ENCODE measurements at places on chromosomes 11 and 22.
A peak's percentile ranks its signal among the peaks of the same experiment; 100 is the strongest.

GRCh38 chr22:25900390-25900789, 158.4 kb downstream of the MYO18B start:
- no peak for DNase-seq

- no peak for DNase-seq
Observed at GRCh38 chr11:62592989-62593421, 1.7 kb upstream of the TUT1 start.

DNA sequence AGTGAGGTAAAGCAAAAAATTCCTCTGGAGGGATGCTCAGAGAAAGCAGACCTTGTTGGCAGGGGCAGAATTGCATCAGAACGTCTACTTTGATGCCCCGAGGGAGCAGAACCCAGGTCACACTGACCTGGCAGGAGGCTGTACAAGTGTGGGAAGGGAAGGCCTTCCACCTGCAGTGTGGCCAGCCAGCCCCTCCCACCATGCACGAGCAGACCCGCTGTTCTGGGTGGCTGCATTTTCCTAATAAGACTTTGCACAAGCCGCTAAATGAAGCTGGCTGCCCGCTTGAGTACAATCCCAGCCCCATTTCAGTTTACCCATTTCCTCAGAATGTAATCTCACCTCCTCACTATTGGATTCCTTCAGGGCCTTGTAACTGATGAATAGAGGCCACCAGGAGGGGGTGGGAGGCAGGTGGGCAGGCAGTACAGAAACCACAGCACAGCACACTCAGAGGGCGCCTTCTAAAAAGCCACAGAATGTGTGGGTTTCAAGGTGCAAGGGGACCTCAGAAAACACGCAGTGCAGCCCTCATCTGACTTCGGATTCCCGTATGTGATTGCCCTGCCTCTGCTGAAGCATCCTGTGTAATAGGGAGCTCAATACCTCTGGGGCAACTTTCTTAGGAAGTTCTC, 316.6 kb downstream of the OPCML start:
- no peak for DNase-seq

DNA sequence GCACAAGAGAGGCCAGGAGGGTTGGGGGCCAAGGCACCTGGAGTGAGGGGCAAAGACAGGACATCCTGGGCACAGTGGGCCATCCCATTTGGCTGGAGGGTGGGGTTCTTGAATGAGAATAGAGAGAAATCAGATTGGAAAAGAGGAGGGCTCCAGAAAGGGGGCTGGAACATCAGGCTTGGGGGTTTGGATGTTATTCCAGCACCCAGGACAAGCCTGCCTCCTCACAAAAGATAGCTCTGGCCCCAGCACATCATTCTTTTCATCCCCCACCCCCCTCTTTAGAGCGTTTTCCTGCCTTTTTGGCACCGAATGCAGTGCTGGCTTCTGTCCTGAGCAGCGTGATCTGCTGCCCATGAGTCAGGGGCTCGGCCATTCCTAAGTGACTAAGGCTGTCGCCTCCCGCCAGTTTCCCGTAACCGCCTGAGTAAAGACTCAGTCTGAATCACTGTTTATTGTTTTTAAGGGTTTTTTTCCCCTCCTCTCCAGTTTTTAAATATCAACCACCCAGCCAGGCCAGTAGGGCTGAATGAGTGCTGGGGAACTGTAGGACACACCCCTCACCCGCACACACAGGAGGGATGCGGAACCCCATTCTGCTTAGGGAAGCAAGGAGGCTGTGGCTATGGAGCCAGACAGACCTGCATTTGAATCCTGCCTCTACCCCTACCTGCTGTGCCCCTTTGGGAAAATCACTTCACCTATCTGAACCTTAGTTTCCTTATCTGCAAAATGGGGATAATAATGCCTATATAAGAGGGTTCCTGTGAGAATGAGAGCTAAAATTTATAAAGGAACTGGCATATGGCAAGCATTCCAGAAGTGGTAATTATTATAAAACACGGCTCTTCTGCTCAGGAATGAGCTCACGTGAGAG, 32.4 kb upstream of the NAV2 start:
- DNase-seq, result no peak

- no peak for DNase-seq
Observed at GRCh38 chr11:69834811-69835800, 15.9 kb upstream of the FGF3 start.

DNA sequence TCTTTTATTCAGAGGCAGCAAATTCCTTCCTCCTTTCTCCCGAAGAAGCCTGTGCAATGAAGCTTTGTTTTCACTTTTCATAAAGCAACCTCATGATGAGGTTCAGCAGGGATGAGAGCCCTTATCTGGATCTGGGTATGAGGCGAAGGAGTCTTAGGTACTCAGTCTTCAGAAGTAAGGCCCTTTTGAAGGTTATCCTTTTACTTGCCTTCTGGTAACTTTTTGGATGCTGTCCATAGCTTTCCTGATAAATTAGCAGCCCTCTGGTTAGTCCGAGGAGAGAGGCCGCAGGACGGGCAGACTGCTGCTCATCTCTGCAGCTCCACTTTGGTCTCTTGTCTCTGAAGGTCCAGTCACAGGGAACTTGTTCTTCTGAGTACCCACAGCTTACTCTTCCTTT, 1.1 kb downstream of the TRIM22 start:
- peak; percentile 28 for DNase-seq

GRCh38 chr11:121595717-121596161, 143.0 kb upstream of the SORL1-AS1 start:
- no peak for DNase-seq

GRCh38 chr22:24117942-24118341, 63.3 kb upstream of the SUSD2 start:
- DNase-seq, result no peak

GRCh38 chr22:44153710-44154109, 27.0 kb upstream of the PARVG start:
- no peak for DNase-seq

GRCh38 chr11:106842134-106842533, 176.1 kb downstream of the GUCY1A2 start:
- DNase-seq, result no peak

GRCh38 chr11:22449441-22449840, 111.3 kb downstream of the SLC17A6 start:
- no peak for DNase-seq

- no peak for DNase-seq
Observed at GRCh38 chr11:134665571-134666270, 253.7 kb upstream of the B3GAT1 start.

DNA sequence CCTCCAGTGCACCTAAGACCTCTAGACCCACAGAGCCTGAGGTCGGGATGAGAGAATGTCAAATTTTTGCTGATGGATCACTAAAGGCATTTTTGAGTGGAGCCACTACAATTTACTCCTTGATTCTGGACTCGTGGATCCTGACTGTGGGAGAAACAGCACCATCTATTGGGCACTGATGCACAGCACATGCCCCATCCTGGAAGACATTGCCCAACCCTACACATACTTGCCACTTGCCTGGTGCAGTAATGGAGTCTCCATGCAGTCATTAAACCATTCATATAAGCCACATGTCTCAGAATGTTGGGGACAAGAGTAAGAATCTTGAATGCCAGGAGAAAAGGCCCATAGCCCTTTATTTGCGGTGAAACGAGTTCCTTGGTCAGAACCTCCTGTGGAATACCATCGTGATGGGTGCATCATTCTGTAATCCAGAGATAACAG, 103.9 kb downstream of the GGTLC2 start:
- peak; percentile 42 for DNase-seq

- no peak for DNase-seq
Observed at GRCh38 chr11:121311373-121311772, 18.8 kb downstream of the SC5D start.

- DNase-seq, result no peak
Observed at GRCh38 chr22:37105154-37105553, 4.4 kb downstream of the TMPRSS6 start.

- no peak for DNase-seq
Observed at GRCh38 chr11:2708757-2709281, 9.0 kb upstream of the KCNQ1OT1 start.

DNA sequence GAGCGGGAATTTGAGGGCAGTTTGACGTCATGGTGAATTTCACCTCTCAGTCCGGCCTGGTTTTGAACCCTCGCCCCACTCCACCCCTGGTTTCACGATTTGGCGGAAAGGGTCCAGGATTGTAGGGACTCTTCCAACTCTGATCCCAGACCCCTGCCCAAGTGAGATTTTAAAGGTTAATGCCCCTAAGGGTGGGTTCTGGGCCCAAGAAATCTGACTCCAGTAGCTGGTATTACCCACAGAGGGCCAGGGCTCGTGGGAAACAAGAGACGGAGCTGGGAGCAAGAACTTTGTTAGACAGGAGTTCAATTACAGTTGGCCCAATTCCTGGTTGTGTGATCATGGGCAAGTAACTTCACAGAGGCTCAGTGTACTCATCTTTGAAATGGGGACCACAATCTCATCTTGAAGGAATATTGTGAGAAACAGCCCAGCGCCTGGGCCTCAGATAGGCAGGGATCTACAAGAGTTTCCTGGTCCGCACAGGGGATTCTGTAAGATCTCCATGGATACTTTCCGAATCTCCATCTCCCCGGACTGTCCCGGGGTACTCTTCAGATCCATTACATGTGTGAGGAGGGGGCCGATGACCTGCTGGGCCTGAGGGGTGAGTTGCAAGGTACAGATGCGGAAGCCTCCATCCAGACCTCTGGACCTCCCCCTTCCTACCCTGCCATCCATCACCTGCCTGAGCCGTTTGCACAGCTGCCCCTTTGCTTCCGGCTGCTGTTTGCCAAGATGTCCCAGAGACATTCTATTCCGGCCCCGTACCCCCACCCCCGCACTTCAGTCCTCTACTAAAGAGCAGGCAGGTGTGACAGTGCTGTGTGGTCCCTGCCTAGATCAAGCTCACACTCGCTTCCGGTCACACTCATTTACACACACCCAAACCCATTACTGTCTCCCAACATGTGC, 687 bp upstream of the CALCA start:
- no peak for DNase-seq

DNA sequence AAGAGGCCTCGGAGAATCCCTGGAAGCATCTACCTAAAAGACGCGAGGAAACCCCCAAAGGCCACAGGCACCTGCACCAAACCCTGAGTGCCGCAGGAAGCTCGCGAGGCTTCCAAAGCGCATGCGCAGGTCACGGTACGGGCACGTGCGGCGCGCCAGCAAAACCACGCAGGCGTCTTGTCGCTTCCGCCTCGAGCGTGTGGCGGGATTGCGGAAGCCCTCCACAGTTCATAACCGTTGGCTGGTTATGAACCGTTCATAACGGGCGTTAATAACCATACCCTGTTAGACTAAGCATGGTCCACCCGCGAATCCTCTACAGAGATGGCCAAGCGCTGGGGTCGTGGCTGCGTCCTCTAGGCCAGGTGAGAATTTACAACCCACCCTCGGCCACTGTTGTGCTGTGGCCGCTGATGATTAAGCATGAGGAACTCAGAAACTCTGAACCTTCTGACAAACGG, 46.4 kb downstream of the MORC2 start:
- DNase-seq, result peak; percentile 30

GRCh38 chr22:29733362-29734201, 13.8 kb downstream of the CABP7 start:
- peak; percentile 29 for DNase-seq

- DNase-seq, result no peak
Observed at GRCh38 chr11:122146475-122146874, 30.5 kb upstream of the BLID start.

DNA sequence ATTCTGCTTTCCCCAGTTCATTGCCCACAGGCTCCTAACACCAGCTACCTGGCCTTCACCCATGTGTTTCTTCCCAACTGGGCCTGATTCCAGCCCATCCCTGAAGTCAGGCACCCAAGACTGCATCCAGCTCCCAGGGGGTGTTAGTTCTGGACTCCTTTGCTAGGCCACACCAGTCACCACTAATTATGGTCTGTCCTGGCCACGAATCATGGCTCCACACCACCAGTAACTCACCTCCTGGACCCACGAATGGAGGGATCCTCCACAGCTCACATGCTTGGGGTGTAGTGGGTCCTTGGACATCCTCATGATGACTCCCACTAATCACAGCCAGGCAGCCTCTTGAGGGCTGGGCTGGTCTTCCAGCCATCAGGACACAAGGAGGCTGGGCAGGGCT, 3.6 kb upstream of the RASL10A start:
- DNase-seq, result no peak

DNA sequence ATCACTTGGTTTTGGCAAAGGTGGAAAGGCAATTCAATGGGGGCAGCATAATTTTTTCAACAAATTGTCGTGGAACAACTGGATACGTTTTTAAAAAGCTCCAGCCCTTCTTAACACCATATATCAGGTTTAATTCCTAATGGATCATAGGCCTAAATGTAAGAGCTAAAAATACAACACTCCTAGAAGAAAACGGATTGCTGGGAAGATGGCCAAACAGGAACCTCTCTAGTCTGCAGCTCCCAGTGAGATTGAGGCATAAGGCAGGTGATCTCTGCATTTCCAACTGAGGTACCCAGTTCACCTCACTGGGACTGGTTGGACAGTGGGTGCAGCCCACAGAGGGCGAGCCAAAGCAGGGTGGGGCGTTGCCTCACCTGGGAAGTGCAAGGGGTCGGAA, 32.4 kb upstream of the SCGB1D1 start:
- DNase-seq, result no peak

- no peak for DNase-seq
Observed at GRCh38 chr22:20154602-20155187, 3.8 kb upstream of the CCDC188 start.

DNA sequence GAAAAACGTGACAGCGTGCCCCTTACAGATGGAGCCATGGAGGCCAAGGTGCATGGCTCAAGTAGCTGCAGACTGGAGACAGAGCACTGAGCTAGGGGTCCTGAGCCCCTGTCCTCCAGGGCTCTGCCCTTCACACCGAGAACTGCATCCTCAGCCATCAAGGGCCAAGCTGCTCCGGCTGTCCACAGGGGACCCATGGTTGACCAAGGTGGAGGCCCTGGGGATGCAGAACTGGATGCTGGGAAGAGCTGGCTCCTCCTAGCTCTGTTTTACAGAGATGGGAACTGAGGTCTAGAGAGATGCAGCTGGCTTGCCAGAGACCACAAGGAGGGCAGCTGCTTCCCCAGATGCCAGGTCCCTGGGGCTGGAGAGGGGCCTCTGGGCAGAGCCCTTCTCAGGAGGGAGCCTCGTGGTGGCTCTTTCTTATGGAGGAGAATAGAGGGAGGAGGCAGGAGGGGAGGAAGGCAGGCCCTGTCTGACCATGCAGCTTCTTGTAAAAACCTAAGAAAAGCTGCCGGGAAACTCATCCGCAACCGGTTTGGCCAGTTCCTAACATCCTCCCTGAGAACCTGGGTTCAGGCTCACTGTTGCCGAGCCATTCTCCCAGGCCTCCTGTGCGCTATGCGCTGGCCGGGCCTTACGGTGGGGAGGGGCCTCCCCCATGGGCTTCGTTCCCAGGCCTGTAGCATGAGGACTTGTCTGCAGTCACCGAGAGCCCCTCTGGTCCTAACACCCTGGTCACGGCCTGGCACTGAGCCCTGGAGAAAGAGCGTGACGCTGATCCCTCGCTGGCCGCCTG, 80.6 kb downstream of the WNT7B start:
- DNase-seq, result no peak

GRCh38 chr22:43921370-43921769, 2.2 kb upstream of the PNPLA3 start:
- no peak for DNase-seq

DNA sequence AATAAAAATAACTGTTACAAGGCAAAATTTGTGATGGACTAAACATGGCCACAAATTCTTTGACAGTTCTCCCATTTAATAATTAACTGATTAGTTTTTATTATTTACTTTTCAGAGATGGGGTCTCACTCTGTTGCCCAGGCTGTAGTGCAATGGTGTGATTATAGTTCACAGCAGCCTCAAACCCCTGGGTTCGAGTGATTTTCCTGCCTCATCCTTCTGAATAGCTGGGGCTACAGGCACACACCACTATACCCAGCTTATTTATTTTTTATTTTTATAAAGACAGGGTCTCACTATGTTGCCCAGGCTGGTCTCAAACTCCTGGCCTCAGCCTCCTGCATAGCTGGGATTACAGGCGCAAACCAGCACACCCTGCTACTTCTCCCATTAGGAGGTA, 4.5 kb upstream of the PATL1 start:
- DNase-seq, result no peak
